Tibial nerve (tissue), 4 donors: ENCODE measurements at places on chromosomes 4 and X. TPM values are rescaled to one million over a fixed set of nuclear protein-coding genes. Genes with fewer than 3 reads are reported as not detected.

The PIM2 gene
- total RNA-seq = 7.9 TPM

The PWWP3B gene
- total RNA-seq = 11.4 TPM

The ALAS2 gene
- not detected for total RNA-seq

The FRMPD3 gene
- total RNA-seq = not detected

DNA sequence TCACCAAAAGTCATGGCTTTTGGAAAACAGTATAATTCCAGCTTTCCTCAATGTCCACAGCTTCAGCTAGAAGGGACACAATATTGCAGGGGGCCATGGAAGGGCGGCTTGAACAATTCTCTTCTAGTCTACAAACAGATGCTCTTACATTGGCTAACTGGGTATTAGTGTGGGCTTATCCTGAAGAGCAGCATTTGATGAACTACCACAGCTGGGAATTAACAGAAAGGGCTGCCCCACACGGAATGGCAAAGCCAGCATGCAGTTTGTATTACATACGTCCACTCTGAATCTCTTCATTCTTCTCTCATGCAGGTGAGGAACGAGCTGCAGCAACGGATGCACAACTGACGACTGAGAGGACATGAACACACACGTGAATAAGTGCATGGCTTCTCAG lies 13.0 kb upstream of the PDCL2 start:
- H3K27me3 ChIP-seq = no peaks in the 10 kb centered on the region
- H3K4me1 ChIP-seq = no peaks in the 10 kb centered on the region
- H3K4me3 ChIP-seq = no peak overlapping the region
- no peaks in the 10 kb centered on the region for H3K36me3 ChIP-seq

DNA sequence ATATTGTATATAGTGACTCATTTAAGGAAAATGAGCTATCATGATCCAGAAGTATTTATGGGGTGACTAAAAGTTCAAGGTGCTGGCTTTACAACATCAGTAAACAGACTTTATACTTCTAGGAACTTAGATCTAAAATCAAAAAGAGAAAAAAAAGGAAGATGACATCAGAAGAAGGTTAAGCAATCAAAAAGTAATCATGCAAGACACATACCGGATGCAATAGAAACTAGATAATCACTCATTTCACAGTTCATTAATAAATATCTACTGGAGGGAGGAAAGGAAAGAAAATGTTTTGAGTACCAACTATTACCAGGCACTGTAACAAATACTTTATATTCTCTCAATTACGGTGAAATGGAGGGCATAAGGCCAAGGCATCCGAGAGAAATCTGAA lies 276.4 kb downstream of the SPRY1 start:
- no peaks in the 10 kb centered on the region for H3K4me1 ChIP-seq
- no peak overlapping the region for H3K4me3 ChIP-seq
- DNase-seq = no peak
- H3K36me3 ChIP-seq = no peaks in the 10 kb centered on the region
- no peaks in the 10 kb centered on the region for H3K27me3 ChIP-seq

DNA sequence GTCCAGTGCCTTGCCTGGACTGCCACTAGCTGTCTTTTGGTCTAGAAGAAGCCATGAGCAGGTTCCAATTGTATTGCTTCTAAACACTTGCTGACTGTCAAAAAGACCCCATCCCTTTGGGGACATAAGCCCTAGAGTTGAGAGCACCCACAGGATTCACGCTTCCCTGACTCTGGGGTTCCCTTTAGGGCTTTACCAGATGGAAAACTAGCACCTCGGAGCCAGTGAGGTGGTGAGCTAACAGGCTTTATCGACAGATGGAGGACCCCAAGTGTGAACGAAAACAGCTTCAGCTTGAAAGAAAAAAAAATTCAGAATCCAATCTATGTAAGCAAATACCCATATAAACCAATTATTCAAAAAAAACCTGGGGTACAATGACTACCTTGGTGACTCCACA lies 90.8 kb downstream of the NAA11 start:
- H3K27ac ChIP-seq = no peak overlapping the region
- no peaks in the 10 kb centered on the region for H3K27me3 ChIP-seq
- no peak overlapping the region for H3K4me3 ChIP-seq
- no peaks in the 10 kb centered on the region for H3K36me3 ChIP-seq
- H3K4me1 ChIP-seq = no peaks in the 10 kb centered on the region
- no peak for DNase-seq

DNA sequence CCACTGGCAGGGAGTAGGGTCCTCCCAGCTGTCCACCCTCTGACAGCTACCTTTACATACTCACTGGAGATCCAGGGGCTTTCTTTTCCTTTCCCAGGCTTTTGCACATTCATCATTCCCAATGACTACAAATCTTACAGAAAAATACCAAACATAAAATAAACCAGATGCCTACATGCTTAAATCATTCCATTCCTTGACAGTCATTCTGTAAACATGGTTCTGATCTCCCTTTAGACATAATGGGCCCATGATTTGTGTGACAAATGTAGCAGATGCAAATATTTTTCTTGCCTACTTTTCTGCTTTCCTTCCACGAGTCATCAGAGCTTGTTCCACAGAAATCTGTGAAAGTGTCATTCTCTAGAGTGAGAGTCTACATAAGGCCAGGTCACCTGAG lies 207.0 kb downstream of the IDS start:
- no peak overlapping the region for H3K4me3 ChIP-seq
- no peak overlapping the region for H3K27ac ChIP-seq
- DNase-seq = no peak
- no peaks in the 10 kb centered on the region for H3K4me1 ChIP-seq

DNA sequence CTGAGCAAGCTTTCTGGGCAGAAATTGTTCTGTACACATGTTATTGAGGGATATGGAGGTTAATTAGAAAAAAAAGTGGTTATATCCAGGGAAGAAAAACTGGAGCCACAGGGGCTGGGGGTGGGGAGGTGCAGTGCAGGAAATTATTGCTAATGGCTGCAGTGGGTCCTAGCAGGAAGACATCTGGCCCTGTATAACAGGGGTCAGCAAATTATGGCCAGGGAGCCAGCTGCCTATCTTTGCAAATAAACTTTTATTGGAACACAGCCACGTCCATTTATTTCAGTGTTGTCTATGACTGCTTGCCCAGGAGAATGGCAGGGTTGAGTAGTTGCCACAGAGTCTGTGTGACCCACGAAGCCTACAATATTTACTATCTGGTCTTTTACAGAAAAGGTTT lies 23.4 kb upstream of the PRPS2 start:
- H3K4me1 ChIP-seq = no peaks in the 10 kb centered on the region
- no peaks in the 10 kb centered on the region for H3K36me3 ChIP-seq
- DNase-seq = no peak
- no peak overlapping the region for H3K27ac ChIP-seq
- no peaks in the 10 kb centered on the region for H3K27me3 ChIP-seq
- H3K4me3 ChIP-seq = no peak overlapping the region

The SYN1 gene
- total RNA-seq = 0.42 TPM

- no peak overlapping the region for H3K4me3 ChIP-seq
- H3K4me1 ChIP-seq = no peaks in the 10 kb centered on the region
- no peak for DNase-seq
- H3K27me3 ChIP-seq = no peaks in the 10 kb centered on the region
- H3K36me3 ChIP-seq = no peaks in the 10 kb centered on the region
These were observed 185.5 kb downstream of the CEP135 start for GRCh38 chr4:56134266-56134665.

GRCh38 chr4:41442810-41443209 lies 95.1 kb upstream of the LIMCH1 start:
- no peak overlapping the region for H3K27ac ChIP-seq
- no peak for DNase-seq
- H3K27me3 ChIP-seq = no peaks in the 10 kb centered on the region
- H3K4me1 ChIP-seq = no peaks in the 10 kb centered on the region
- no peak overlapping the region for H3K4me3 ChIP-seq
- no peaks in the 10 kb centered on the region for H3K36me3 ChIP-seq

- no peak overlapping the region for H3K27ac ChIP-seq
- no peaks in the 10 kb centered on the region for H3K27me3 ChIP-seq
- no peak overlapping the region for H3K4me3 ChIP-seq
- no peaks in the 10 kb centered on the region for H3K4me1 ChIP-seq
These were observed 204.9 kb downstream of the MID1 start for GRCh38 chrX:10415306-10416001.

DNA sequence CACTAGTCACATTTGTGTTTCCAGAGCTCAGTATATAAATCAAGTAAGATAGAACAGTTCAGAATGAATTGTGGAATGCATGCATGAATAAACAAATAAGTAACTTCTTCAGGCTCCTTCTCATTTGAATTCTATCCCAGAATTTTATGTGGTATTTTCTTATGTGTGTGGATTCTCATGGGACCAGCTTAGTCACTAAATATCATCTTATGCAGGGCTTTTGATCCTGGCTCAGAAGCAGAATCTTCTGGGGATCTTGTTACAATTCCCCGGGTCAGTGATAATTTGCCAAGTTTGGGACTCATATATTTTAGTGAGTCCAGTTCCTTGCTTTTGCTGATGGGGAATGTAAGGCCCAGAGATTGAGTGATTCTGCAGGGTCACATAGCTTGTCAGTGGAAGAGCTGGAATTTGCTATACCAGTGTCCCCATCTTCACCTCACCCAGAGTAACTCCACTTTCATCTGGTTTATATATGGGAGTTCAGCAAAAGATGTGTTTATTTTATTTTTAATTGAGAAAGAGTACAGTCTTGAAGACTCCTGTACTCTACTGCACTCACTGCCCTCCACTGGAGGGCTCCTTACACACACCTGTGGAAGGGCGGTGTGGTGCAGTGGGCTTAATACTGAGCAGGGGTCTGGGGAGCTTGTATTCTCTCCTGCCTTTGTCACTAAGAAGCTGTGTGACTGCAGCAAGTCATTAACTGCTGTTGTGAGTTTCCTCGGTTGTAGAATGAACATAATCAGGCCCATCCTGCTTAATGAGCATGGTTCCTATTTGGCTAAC lies 198.2 kb upstream of the CXorf66 start:
- no peak for DNase-seq
- no peaks in the 10 kb centered on the region for H3K27me3 ChIP-seq
- no peak overlapping the region for H3K27ac ChIP-seq
- no peak overlapping the region for H3K4me3 ChIP-seq

- H3K36me3 ChIP-seq = no peaks in the 10 kb centered on the region
- H3K4me3 ChIP-seq = no peak overlapping the region
- DNase-seq = no peak
- H3K4me1 ChIP-seq = peaks cover 35% of the 10 kb centered on the region
- H3K27ac ChIP-seq = no peak overlapping the region
These were observed 2.3 kb upstream of the SEPSECS start for GRCh38 chr4:25162566-25162965.

DNA sequence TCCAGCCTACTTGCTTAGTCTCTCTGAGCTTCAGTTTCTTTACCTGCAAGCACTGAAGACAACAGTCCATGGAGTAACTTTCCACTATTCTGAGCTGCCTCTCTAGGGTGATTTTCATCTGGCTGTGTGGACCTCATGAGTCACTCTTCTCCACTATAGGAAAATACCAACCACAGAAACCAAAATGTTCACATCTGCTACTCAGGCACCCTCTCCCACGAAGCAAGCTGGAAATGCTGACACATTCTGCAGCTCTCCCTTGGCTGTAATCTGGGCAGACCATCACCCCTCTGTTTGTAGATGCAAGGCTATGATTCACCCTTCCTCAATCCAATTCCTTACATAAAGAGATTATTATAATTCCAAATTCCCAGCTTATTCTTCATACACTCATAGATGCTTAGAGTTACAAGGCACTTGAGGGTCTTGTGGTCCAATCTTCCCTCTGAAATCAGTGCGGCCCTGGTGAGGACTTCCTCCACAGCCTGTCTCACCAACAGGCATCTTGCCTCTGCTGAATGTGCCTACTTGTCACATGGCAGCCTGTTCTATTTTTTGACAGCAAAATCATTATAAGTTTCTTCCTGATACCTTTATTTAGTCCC lies 97.0 kb upstream of the LNX1 start:
- H3K27me3 ChIP-seq = no peaks in the 10 kb centered on the region
- H3K4me3 ChIP-seq = no peak overlapping the region
- no peaks in the 10 kb centered on the region for H3K36me3 ChIP-seq
- no peak for DNase-seq
- no peak overlapping the region for H3K27ac ChIP-seq

The EVC gene
- total RNA-seq = 134 TPM

GRCh38 chr4:77599378-77599777 lies 6.2 kb upstream of the CXCL13 start:
- no peak overlapping the region for H3K4me3 ChIP-seq
- H3K27ac ChIP-seq = no peak overlapping the region
- H3K27me3 ChIP-seq = no peaks in the 10 kb centered on the region

The AADAT gene
- total RNA-seq = 7.6 TPM

The HSFX2 gene
- total RNA-seq = 3.3 TPM

GRCh38 chr4:62208921-62209320 lies 1008.8 kb downstream of the ADGRL3 start:
- no peaks in the 10 kb centered on the region for H3K36me3 ChIP-seq
- no peak overlapping the region for H3K27ac ChIP-seq
- H3K4me3 ChIP-seq = no peak overlapping the region
- H3K4me1 ChIP-seq = peaks cover 4% of the 10 kb centered on the region
- no peaks in the 10 kb centered on the region for H3K27me3 ChIP-seq

The IL2 gene
- not detected for total RNA-seq

The SRPK3 gene
- 5.1 TPM for total RNA-seq

DNA sequence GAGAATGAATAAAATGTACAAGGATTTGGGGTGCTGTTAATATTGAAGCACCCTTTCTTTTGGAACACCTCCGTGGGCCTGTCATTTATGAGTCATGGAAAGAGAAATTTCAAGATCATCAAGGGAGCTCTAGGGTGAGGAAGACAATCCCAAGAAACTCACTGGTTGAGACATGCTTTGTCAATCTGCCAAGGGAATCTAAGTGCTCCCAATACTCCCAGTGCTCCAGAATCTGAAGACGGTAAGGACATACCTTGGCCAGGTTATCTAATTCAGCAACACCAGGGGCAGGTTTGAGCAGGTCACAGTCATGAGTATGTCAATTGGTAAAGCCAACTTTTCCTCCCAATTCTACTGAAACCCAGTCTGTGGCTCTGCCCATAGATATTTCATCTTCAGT lies 556.4 kb upstream of the CPEB2 start:
- no peaks in the 10 kb centered on the region for H3K4me1 ChIP-seq
- no peak for DNase-seq
- no peaks in the 10 kb centered on the region for H3K27me3 ChIP-seq
- H3K36me3 ChIP-seq = no peaks in the 10 kb centered on the region
- H3K27ac ChIP-seq = no peak overlapping the region

The PHEX gene
- under 0.01 TPM for total RNA-seq

GRCh38 chr4:118985170-118986000 lies 96.7 kb downstream of the SYNPO2 start:
- H3K27ac ChIP-seq = no peak overlapping the region
- DNase-seq = no peak
- H3K4me3 ChIP-seq = no peak overlapping the region
- no peaks in the 10 kb centered on the region for H3K36me3 ChIP-seq
- no peaks in the 10 kb centered on the region for H3K27me3 ChIP-seq
- H3K4me1 ChIP-seq = no peaks in the 10 kb centered on the region

The LYAR gene
- total RNA-seq = 4.7 TPM
